ENCODE measurements at places on chromosomes 16 and 17. TPM values are rescaled to one million over a fixed set of nuclear protein-coding genes. Genes with fewer than 3 reads are reported as not detected.
A peak's percentile ranks its signal among the peaks of the same experiment; 100 is the strongest.

DNA sequence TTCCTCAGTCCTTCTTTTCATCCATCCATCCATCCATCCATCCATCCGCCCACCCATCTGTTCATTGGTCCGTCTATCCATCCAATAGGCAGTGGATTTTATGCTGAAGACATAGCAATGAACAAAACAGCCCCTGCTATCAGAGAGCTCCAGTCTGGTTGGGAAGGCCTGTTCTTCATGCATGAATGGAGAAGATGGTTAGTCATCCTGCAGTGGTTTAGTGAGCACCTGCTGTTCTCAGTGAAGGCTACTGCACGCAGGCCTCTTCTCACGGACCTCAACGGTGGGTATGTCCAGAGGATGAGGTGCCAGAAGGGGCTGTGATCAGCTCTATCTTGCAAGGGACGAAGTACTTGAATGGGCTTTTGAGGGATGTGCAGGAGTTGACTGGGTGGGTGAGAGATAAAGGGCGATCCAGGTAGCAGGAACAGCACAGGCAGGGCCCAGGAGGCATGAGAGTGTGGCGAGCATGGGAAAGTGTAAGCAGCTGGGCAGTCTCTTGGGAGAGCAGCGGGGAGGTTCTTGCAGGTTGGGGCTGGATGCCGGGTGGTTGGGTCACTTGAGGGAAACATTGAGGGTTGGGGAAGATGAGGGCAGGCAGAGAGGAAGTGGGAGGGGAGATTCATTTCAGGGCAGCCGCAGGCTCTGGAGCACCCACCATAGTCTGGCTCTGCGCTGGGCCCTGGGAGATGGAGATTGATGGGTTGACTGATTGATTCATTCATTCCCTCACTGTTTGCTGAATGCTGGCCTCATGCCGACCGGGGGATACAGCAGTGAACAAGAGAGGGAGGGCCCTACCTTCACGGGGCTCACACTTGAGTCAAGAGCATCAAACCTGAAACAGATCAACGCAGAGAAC, 115.0 kb upstream of the CIBAR2 start:
- no peak for DNase-seq

DNA sequence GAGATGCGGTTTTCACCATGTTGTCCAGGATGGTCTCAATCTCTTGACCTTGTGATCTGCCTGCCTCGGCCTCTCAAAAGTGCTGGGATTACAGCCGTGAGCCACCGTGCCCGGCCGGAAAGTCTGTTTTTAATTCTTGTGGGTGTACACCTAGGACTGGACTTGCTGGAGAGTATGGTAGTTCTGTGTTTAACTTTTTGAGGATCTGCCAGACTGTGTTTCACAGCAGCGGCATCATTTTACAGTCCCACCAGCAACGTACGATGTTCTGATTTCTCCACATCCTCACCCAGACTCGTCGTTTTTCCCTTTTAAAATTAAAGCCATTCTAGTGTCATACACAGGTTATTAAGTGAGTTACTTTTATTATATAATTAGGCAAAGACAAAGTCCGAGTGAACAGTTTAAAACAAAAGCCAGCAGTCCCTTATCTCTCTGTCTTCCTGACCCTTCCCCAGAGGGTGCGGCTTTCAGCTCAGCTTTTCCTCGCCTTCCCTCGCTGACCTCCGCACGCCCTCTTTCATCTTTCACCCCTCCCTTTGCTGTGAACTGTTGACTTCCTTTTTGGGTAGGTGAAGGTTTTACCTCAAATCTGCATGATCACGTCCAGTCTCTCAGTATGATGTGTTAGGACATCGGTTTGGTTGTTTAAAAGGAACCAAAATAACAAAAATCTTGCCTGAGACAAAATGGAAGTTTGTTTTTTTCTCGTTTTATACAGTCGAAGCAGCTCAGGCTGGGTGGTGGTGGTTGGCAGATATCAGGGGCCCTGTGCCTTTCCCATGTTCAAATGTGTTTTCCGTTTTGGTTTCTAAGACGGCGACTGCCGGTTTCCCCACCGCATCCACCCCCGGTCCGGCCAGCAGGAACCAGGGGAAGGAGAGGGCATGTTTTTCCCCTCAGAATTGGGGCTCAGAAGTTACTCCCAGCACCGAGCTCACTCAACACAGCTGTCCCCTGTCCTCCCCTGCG, 18.0 kb downstream of the FAM234A start:
- DNase-seq = no peak

GRCh38 chr16:71675380-71675779, 49.1 kb downstream of the PHLPP2 start:
- no peak for DNase-seq

GRCh38 chr17:27348196-27348595, 54.3 kb downstream of the WSB1 start:
- DNase-seq = no peak

GRCh38 chr17:50816771-50817751, 18.3 kb upstream of the WFIKKN2 start:
- DNase-seq = peak; percentile 67

Gene CBFA2T3
- 6.6 TPM for total RNA-seq

Gene IGSF6
- total RNA-seq = 5.8 TPM

Gene NOL3
- 80.5 TPM for total RNA-seq

Gene TEKT5
- total RNA-seq = not detected
